Gastroesophageal sphincter (tissue), 4 donors: ENCODE measurements at places on chromosomes 3 and 15. TPM values are rescaled to one million over a fixed set of nuclear protein-coding genes. Genes with fewer than 3 reads are reported as not detected.

DNA sequence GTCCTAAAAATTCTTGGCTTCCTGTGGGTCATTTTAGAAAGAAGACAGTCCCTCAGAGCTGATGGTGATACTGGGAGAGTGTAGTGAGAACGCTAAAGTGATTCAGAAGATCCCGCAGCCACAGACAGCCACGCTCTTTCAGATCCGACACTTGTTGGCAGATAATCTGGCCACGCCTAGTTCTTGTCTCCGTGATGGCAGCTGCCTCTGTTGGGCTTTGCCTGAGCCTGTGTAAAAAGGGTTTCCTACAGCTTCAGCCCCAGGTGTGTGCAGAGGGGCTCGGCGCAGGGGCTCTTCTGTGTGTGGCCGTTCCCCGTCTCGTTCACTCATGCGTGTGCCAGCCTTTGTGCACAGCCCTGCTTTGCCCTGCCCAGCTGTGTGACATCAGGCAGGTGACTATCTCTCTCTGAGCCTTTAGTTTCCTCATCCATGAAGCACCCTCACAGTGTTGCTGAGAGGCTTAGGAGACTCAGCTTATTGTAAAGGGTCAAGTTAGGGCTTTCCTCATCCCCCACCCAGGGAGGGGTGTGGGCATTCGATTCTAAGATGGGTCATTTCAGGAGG lies 6.3 kb downstream of the IRAK2 start:
- no peaks in the 10 kb centered on the region for H3K36me3 ChIP-seq
- H3K4me1 ChIP-seq: peaks cover 22% of the 10 kb centered on the region
- no peak overlapping the region for H3K4me3 ChIP-seq
- ATAC-seq: no peak
- H3K27me3 ChIP-seq: no peaks in the 10 kb centered on the region
- no peak overlapping the region for H3K27ac ChIP-seq

- ATAC-seq: no peak
- H3K27ac ChIP-seq: no peak overlapping the region
- H3K4me1 ChIP-seq: no peaks in the 10 kb centered on the region
- no peaks in the 10 kb centered on the region for H3K36me3 ChIP-seq
These were observed 99.8 kb downstream of the MEGF11 start for GRCh38 chr15:66153549-66154415.

GRCh38 chr15:58762285-58762684 lies 8.8 kb upstream of the MINDY2 start:
- no peak overlapping the region for H3K27ac ChIP-seq
- H3K36me3 ChIP-seq: no peaks in the 10 kb centered on the region

CCR9 gene
- not detected for total RNA-seq

CGNL1 gene
- total RNA-seq: 14.9 TPM
